ENCODE measurements at places on chromosomes 13 and 19.
A peak's percentile ranks its signal among the peaks of the same experiment; 100 is the strongest.

GRCh38 chr13:87087741-87088140 is 583.4 kb upstream of the SLITRK5 start:
- DNase-seq, result no peak

GRCh38 chr13:99218969-99219368 is 18.3 kb downstream of the UBAC2 start:
- peak; percentile 64 for DNase-seq

DNA sequence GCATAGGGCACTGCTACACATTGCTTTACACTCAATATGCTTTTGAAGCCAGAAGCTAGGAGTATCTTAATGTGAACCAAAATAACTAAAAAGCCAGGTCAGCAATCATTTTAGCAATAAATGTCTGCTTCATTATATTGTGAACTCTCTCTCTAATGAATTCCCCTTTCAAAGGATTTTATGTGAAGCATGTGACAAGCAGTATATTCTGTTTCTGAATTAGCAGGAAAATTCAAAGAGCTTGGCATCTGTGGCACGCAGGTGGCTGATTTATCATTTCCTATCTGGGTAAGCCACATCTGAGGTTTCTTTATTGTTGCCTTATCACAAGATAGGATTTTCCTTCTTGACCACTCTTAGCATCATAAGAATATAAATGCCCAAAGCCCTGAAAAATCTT is 56.8 kb upstream of the KLF12 start:
- peak; percentile 4 for DNase-seq

DNA sequence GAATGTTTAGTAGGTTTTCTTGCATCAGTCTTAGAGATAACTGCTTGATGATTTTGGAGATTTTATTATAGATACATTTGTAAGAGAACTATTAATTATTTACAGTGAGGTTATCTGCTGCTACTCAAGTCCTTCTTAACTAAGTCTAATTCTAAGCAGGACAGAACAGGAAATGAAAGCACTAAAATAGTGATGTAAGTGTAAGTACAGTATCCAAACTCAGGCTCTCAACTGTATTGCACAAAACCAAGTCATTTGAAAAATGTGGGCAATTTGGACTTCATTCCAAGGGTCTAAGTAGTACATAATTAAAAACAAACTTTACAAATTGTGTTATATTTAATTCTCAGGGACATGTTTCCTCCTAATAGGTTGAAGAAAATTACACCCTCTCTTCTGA is 417.1 kb downstream of the ITGBL1 start:
- no peak for DNase-seq

GRCh38 chr19:15280915-15281683 is 48.9 kb upstream of the EPHX3 start:
- no peak for DNase-seq

DNA sequence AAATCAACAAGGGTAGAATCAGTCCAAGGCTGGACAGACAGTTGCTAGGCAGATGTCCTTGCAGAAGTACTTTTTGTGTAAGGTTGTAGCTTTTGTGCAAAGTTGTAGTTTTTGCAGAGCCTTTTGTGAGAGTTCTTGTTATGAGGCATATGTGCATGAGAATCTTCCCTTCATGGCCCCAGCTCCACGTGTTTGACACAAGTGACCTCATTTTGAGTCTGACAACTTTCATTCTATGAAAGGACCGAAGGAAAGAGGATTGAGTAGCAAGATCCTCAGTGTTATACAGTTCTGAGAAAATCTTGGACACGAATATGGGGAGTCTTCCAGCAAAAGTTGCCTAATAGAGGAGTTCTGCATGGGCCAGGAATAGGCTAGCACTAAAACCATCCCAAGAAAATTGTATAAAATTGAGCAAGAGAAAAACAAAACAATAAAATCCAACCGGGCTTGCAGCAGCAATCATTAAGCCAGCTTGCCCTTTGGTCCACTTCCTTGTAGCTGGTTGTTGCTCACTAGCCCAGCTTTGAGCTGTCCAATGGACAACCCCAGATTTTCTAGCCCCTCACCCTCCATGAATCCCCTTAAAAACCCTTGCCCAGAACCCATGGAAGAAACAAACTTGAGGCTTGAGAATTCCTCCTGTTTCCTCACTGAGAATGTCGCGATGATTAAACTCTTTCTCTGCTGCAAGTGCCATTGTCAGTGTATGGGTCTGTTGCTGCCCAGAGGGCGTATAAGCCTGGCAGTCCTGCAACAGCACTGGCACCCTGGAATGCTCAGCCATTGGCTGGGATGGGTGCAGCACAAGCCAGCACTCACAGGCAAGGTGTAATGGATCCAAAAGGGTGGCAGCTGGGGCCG is 6.5 kb downstream of the EPSTI1 start:
- DNase-seq, result no peak

DNA sequence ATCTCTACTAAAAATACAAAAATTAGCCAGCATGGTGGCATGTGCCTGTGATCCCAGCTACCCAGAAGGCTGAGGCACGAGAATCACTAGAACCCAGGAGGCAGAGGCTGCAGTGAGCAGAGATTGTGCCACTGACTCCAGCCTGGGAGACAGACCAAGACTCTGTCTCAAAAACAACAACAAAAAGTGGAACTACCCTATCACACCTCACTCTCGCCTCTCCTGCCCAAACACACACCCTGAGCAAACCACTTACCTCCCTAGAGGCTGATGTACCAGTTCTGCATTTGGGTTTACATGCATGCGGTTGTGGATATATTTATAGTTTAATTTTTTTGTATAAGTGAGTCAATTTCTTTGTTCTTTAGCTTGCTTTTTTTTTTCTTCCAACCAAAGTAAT is 7.7 kb upstream of the PTOV1 start:
- DNase-seq, result no peak

DNA sequence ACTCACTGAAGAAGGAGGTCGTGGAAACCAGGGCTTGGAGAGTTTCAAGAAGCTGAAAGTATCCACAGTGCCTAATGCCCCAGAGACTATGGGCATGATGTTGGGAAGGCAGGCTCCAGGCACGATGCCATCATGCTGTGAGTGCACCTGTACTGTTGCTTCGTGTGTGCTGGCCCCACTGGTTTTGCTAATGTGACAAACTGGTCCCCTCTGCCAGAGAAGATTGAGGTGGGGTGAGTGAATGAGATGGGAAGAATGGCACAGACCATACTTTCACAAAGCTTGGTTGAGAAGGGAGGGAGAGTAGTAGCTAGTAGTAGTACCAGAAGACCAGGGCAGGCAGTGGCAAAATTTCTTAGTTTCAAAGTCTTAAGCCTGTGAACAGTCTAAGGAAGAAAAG is 19.0 kb upstream of the POP4 start:
- no peak for DNase-seq

DNA sequence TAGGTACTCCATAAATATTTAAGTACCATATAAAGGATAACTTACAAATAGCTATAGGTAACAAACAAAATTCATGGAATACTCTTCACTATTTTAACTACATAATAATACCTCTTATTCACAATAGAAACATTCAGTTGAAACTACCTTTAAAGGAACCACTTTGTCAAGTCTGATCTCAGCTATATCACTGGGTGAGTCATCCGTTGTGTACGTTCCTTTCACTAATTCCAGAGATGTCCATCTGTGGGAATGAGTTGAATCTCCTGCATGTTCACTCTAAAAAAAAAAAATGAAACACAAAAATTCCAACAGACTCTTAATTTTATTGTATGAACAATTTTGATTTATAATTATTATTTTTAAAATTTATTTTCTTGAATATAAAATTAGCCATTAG is 149.4 kb upstream of the FBXL3 start:
- no peak for DNase-seq

DNA sequence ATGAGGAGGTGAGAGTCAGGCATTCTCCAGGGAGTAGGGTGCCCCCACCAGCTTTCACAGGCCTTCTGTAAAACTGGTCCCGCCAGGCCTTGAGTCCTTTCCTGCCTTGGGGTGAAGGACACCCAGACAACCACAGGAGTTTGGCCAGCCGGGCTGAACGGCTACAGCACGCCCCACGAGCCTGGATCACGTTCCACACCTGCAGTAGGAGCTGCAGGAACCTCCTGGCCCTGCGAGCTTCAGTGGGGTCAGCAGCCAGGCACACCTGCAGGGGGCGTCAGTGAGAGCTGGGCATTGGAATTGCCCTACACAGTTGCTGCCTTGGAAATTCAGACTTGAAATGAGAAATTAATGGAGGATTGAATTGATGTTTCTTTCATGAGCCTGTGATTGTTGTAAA is 45.7 kb downstream of the COL4A2 start:
- peak; percentile 5 for DNase-seq

DNA sequence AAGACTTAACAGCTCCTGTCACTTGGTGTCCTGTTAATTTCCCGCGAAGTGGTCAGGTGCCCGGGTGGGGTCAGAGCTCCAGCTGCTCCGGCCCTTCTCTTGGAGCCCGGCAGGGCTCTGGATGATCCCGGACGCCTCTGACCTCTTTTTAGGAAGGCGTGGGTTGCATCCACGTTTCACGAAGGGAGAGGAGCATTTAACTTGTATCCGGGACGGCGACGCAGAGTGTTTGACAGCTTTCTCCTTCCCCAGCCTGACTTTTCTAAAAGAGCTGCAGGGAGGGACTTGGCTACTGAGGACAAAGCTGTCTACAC is 656 bp downstream of the ZNF155 start:
- peak; percentile 2 for DNase-seq

DNA sequence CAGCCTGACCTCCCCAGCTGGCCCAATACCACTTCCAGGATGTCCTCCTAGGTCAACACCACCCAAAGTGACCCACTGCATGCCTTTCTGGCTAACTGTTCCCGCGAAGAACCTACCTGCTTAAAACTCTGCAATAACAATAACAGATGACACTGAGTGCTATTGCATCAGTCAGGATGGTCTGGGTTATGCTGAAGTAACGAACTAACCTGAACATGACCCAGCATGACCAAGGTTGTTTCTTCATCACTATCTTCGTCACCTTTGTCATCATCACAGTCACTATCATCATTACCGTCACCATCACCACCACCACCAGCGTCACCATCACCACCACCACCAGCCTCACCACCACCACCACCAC is 10.6 kb upstream of the FXYD3 start:
- DNase-seq, result no peak

GRCh38 chr13:100625447-100625846 is 36.9 kb upstream of the GGACT start:
- no peak for DNase-seq

DNA sequence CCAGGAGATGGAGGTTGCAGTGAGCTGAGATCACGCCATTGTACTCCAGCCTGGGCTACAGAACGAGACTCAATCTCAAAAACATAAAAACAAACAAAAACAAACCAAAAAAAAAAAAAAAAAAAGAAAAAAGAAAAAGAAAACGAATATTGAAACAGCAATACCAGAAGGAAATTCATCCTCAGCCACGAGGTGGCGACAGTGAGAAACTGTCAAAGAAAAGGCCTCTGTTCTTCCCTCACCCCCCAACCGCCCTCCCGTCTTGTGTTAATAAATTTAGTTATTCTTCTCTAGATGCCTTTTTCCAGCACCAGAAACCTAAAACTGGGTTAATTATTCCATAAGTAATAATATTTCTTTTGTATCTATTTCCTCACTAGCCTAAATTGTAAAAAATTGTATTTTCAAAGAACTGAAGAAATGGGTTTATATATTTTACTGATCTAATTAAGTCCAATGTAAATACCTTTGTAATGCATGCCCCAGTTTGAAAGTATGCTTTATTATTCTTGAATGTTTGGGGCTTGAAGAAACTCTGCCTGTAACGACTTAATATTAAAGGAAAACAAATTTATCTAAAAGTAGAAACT is 38.6 kb downstream of the LIG4 start:
- DNase-seq, result peak; percentile 54

DNA sequence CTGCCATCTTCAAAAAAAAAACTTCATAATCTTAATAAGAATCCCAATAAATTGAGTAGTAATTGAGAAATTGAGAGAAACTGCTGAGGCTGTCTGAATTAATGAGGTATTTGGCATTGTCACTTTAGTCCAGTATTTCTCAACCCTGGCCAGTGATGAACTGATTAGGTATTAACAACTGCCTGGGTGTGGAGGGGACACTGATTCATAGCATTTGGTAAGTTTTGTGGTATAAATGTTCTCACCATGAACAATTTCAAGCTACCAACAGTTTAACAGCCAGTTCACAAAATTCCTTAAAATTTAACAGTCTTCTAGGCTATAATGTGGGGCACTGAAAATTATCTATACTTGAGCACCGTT is 18.3 kb downstream of the GPC6 start:
- no peak for DNase-seq

DNA sequence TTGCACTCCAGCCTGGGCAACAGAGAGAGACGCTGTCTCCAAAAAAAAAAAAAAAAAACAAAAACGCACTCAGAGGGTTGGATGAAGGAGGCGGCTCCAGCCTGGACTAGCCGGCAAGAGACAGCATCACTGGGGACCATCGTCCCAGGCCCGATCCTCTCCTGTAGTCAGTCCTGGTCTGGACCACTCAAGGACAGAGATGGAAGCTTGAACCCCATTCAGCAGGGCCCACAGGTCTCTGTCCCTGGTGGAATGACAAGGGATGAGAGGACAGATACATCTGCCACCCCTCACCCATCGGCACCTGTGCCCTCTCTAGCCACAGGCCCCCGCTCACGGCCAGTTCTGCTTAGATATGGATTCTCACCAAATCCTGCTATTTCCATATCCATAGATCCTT is 14.0 kb downstream of the ADGRE5 start:
- DNase-seq, result no peak

- no peak for DNase-seq
Measured at GRCh38 chr19:55198651-55199050, 10.7 kb downstream of the PTPRH start.

GRCh38 chr13:32316501-32316900 is 1.2 kb downstream of the BRCA2 start:
- DNase-seq, result no peak

DNA sequence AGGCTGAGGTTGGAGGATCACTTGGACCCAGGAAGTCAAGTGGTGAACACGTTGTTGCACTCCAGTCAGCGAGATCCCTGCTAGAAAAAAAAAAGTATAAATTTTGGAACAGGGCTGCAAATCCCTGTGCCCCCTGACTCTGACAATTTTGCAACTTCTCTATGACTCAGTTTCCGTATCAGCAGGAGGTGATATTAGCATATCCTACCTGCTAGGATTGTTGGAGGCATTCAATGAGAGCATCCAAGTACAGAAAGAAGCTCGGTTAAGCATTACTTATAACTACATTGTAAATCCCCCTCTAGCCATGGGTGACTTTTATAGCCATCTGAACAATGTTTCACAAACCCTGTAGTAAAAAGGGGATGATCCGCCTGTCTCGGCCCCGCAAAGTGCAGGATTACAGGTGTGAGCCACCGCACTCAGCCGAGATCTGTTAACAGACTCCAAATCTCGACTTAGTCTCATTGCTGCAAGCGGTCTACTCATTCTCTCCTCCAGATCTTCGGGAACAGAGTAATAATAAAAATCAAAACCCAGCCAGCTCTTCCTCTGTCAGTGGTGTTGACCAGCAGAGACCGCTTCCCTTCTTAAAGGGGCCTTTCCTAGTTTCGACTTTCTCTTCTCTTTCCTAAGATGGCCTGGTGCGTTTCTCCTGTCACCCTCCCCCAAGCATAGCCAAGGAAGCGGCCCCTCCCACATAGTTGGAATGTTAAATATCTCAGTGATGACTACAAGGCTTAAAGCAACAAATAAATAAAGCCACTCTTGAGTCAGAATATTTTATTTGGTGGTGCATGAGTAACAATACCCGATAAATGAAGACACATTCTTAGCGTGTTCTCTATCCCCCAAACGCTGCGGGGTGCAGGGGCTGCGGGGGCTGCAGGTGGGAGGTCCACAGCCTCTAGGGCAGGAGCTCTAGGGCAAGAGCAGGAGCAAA is 10.3 kb upstream of the BICRA start:
- no peak for DNase-seq
